Psoas muscle (tissue), 8 donors: ENCODE measurements at places on chromosomes 2 and 18.

DNA sequence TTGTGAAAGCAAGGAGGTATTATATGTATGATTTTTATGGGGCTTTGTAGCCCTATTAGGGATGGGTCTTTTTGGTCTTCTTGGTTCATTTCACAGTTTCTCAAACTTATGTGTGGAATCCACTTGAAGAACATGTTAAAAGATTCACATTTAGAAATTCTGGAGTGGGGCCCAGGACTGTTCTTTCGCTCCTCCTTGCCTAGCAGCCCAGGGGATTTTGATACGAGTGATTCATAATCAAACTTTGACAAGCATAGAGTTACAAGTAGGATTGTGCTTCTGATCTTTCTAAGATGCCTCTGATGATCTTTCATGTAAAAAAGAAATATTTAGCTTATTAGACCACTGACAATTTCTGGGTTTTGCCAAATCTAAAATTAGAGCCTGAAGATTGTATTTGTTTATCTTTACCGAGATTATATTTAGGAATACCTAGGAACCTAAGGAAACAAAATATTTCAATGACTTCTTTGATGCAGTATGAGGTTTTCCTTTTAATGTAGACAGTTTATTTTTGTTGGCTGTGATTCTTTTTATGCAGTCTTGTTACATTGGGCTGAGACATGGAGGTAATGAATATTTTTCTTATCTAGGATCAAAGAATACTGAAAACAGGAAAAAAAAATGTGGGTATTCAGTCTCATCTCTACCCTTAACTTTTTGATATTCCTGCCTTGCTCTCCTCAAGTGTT lies 324.0 kb downstream of the PARD3B start:
- DNase-seq = no peak

DNA sequence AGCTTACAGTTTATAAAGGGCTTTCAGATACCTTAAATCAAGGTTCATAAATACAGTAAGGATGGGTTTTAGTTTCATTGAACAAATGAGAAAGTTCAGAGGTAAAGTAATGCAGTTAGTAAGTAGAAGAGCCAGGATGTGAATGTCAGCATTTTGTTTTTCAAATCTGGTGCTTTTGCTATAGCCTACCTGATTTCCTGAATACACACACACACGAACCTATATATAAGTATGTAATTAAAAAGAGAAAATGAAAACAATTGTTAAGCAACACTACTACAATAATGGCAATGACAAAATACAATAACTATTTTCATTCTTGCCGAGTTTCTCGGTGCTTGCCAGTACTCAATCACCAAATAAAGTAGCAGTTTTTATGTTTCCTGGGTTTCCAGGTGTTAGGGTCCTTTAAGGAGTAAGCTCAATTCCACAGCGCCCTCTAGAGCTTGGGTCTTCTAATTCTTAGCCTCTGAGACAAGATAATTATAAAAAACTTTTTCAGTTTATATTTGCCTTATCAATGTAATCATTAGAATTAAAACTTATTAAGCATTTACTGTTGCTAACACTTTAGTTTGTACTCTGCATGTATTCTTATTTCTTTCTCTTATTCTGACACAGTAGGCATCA lies 512.9 kb upstream of the ACVR2A start:
- DNase-seq = no peak

DNA sequence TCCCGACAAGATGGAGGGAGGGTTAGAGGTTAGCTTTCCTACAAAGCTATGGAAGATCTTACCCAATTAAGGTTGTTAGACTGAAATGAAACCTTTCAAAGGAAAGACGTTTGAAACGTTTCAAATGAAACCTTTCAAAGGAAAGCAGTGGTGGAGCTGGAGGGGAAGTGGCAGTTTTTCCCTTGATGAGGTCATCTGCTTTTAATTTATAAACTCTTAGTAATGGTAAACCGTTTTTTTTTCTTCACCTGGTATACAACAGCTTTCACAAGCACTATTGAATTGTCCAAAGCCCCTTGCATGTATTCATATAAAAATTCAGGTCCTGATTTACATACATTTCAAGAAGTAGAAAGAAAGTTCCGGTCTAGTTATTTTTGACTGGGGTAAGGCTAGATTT lies 7.4 kb downstream of the PMAIP1 start:
- DNase-seq = no peak

- DNase-seq = no peak
Measured at GRCh38 chr18:3321133-3321812, 59.3 kb downstream of the MYL12B start.

DNA sequence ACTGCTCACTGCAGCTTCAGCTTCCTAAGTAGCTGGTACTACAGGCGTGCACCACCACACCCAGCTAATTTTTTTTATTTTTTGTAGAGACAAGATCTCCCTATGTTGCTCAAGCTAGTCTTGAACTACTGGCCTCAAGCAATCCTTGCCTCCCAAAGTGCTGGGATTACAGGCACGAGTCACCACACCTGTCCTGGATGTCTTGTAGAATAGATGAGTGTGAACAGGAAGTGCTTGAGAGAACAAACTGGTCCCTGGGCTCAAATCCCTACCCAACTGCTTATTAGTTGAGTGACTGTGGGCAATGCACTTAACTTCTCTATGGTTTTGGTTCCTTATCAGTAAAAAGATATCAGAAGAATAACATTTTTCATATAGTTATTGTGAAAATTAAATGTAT lies 34.2 kb downstream of the PKDCC start:
- DNase-seq = no peak

- peak; percentile 21 for DNase-seq
Measured at GRCh38 chr2:128390256-128390990, 71.8 kb upstream of the HS6ST1 start.

GRCh38 chr2:236510034-236510433 lies 59.6 kb upstream of the ACKR3 start:
- no peak for DNase-seq

DNA sequence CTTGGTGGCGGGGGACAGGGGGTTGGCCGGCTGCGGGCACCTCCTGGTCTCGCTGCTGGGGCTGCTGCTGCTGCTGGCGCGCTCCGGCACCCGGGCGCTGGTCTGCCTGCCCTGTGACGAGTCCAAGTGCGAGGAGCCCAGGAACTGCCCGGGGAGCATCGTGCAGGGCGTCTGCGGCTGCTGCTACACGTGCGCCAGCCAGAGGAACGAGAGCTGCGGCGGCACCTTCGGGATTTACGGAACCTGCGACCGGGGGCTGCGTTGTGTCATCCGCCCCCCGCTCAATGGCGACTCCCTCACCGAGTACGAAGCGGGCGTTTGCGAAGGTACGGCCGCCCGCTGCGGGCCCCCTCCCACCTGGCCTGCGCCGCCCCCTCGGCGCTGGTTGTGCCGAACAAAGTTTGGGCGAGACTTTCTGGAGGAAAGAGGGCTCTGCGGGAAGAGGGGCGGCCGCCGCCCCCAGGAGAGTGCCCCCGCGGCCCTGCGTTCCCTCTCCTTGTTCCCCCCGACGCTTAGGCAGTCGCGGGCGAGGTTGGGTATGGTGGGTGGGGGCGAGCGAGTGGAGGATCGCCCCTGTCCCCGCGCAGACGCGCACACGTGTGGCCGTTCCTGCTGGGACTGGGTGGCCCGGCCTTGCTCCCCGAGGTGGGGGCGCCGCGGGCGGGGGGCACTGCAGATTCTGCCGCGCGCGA lies 866 bp downstream of the CRIM1 start:
- peak; percentile 49 for DNase-seq

DNA sequence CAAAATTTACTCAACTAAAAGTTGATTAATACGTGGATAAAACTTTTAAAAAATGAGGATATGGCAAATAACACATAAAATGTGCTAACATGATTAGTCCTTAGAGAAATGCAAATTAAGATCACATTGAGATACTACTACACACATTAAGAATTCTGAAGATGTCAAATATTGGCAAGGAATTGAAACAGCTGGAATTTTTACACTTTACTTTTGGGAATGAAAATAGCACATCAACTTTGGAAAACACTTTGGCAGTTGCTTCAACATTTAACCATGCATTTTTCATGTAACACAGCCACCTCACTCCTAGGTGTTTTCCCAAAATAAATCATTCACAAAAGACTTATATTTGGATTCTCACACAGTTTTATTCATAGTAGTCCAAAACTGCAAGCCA lies 687.9 kb upstream of the SETBP1 start:
- DNase-seq = no peak

- no peak for DNase-seq
Measured at GRCh38 chr2:96985181-96985945, 1.0 kb downstream of the FAM178B start.

DNA sequence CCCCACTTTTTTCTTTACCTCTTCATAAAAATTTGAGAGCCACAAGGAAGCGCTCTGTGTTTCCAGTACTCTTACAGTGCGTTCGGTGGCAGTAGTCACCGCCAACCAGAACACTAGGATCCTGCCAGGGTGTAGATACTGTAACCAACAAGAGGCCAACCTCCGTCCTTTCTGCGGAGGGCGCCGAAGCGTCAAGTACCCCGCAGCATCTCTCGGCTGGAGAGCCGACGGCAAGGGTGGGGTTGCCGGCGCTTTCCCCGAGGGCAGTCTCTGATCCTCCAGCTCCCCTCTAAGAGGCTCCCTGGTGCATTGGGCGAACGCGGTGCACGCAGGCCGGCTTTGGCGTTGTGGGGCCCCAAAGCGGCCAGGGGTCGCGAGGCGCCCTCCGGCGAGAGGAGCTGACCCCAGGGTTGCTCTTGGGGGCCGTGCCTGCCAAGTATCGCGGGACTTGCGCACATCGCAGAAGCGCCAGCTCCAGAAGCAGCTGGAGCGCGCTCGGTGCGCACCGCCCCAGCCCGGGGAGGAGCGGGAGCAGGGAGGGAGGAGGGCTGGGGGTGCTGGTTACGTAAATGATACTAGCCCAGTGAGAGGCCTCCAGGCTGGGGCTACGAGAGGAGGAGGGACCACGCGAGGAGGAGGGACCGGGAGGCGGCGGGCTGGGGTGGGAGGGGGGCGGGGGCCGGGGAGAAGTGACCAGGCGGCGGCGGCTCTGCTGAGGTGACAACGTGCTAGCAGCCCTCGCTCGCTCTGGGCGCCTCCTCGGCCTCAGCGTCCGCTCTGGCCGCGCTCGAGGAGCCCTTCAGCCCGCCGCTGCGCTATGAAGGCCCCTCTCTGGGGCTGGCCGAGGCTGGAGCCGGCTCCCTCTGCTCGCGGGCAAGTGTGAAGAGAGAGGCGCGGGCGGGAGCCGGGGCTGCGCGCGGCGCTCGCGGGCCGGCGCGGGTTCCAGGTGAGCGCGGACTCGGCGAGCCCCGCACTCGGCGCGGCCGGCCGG lies at the start of gene GALNT13:
TSS of gene GALNT13 (plus strand) at position 692 of the 991 bp plus-strand sequence.
- peak; percentile 14 for DNase-seq

DNA sequence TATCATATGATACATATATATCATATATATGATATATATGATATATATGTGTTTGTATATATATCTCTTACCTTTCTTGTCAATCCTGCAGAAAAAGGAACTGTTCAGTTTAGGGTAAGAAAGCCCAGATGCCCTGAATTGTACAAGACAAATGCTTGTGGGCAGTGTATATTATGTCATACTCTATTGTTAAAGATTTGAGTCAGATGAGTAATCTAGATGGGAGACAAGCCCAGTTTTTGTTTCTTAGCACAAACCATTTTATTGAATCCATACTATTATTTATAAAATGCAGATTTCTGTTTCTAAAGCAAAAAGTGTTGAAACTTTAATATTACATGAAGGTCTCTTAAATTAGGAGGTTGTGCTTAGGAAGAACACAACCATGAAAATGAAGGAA lies 90.6 kb downstream of the VRK2 start:
- no peak for DNase-seq

DNA sequence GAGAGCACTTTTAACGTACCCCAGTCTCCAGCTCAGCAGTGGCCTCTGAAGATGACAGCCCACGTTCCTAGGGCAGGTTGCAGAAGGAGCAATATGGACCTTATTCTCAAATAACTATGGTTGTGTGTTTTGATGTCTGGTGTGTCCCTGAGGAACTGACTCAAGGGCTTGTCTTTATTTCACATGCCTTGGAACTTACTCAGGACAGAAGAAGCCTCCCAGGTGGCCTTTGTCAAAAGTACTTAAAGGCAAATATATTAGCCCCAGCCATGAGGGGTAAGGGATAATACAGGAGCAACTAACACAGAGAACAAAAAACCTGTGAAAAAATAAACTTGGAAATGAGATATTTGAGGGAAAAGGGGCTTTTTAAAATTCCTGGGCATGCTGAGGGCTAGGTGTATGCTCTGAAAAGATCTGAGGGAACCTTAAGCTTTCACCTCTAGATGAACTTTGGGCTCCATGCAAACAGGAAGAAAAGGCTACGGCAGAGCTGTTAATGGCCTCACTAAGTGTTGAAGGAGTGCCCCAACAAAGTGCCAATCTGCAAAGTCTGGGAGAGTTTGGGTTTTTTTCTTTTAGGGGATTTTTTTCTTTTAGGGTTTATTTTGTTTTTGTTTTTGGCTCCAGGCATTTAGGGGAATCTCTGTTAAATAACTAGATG lies 40.3 kb downstream of the SRBD1 start:
- DNase-seq = no peak

DNA sequence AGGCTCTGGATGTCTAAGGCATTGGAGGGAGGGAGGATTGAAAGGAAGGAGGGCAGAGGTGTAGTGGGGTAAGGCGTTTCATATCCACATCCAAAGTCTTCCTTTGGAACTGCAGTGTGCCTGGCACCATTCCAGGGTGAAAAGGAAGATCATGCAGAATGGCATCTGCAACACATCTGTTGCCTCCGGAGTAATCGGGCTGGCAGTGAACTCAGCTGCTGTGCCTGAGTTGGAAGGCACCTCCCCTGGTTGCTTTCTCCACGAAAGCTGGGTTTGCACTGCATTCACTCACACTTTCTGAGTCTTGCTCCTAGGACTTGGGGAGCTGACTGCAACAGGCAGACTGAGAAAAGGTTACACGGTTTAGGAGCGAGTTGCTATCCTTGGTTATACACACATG lies 30.3 kb upstream of the SEC11C start:
- DNase-seq = no peak

DNA sequence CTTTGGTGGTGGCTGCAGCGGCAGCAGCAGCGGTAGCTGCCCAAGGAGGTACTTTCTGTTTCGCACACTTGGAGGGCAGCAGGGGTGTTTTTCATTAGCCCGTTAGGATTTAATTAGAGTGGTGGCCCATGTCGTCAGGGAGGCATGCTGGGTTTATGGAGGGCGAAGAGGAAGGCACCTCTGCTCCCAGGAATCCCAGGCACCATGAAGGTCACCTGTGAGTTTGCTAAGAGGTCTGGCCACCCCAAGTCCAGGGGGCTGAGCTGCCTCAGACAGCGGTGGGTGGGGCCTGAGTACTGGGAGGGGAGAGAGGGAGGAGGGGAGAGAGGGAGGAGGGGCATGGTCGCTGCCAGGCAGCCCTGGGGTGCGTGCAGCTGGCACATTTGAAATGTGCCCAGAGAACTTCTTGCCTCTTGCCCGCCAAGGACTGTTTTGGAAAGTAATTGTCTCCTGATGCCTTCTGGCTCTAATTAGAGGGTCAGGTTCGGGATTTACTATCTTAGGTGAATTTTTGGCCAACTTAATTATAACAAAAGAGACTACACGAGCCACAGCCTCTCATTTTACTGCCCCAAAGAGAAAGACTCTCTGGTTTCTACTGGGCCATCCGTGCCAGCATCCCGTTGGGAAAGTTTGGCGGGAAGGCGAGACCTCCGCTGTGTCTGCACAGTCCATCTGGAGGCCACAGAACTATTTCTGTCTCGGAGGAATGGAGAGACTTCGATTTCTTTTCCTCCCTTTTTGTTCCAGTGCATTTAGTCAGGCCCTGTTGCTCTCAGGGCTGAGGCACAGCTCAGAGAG lies 62.0 kb downstream of the GLI2 start:
- DNase-seq = no peak
